ENCODE measurements at places on chromosomes 1 and 21.

DNA sequence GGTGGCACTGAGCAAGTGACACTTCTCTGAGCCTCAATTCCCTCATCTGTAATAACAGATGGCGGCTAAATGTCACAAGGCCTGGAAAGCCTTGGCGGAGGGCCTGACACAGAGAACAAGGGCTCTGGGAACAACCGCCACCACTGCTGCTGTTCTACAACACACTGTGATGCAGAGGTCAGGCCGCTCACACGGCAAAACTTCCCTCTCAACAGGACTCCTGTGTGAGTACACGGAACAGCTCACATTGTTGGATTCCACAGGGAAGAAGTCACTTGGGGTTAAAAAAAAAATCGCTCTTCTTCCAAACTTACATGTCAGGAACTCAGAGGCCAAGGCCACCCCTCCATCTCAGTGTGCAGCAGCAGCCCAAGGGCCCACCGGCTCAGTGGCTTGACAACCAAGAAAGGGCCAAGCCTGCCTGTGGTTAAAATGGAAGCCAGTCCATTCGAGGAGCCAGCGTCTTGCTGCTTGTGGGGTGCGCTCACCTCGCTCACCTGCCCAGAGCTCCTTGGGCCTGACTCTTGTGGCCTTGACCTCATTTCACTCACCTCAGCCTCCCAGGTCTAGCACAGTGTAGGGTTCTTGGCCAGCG lies 101.1 kb downstream of the RAVER2 start:
- no peak for DNase-seq

DNA sequence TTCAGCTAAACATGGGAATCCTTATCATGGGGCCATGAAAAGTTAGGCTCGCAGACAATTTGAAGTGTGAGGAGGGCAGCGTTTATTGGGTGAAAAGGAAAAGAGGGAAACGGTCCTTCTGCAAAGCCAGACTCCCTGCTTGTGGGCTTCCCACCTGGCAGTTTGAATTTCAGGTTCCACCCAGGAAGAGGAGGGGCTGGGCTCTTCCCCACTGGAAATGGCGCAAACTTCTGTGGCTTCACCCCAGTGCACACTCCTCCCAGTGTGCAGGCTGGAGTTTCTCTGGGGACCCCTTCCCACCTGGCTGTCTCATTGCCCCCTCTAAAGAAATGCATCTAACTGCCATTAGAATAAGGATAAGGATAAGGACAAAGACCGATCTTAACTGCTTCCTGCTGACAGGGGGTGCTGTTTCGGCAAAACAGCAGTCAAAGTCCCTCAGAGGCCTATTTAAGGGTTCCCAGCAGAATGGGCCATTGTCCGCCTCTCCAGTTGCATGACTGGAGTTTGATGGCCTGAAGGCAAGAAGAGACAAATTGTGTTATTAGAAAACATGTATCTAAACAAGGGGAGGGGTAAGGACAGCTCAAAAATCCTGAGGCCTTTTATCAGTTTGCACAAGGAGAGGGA lies 20.4 kb downstream of the AIM2 start:
- DNase-seq, result no peak

DNA sequence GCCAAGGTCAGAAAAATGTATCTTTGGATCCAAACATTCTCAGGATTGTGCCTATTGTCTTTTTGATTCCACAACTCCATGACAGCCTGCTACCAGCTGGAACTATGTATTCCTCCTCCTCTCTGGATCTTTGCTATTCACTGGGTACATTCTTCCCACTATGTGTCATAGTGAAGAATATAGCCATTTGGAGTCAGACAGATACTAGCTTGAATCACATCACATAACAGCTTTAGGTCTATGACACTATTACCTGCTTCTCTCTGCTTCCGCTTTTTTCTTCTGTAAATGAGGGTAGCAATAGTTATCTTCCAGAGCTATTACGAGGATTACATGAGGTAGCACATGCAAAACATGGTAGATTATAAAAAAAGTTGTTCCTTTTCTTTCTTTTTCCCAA lies 5.4 kb upstream of the EXO1 start:
- no peak for DNase-seq

DNA sequence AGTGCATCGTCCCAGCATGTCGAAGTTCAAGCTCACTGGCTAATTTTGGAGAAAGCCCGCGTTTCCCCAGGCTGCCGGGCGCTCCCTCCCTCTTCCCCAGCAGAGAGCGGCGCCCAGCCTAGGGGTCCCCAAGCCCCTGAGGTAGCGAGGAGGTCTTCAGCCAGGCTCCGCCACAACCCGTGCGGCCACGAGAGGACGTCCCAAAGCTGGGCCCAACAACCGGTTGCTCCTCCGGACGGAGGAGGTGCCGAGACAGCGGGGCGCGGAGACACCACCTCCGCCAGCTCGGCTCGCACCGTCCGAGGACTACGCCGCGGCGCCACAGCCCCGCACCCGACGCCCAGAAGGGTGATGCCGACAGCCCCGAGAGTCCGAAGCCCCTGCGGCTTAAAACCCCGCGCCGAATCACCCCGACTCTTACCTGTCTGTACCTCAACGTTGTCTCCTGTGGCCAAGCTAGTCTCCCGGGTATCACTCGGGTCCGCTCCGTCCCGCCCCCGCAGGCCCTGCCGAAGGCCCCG lies at the start of gene DENND2C:
Gene DENND2C (minus strand): TSS at position 488 of the 521 bp plus-strand sequence. CDS start 44,065 bp downstream, outside the sequence.
- no peak for DNase-seq

DNA sequence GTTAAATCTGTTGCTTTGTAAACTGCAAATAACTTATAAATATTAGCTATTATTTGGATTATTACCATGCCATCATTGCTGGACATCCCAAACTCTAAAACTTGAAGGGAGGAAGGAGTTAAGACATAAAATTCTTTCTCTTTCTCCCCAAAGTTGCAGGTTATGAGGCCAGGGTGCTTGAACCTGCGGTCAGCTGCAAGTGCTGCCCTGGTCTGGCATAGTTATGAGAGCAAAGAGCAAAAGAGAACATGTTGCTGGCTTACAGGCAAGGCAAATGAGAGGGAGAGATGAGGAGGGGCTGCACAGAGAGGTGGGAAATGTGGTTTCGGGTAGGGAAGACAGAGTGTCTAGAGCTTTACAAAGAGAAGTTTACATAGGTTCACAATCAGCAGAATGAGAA lies 30.8 kb downstream of the GADD45A start:
- DNase-seq, result no peak

DNA sequence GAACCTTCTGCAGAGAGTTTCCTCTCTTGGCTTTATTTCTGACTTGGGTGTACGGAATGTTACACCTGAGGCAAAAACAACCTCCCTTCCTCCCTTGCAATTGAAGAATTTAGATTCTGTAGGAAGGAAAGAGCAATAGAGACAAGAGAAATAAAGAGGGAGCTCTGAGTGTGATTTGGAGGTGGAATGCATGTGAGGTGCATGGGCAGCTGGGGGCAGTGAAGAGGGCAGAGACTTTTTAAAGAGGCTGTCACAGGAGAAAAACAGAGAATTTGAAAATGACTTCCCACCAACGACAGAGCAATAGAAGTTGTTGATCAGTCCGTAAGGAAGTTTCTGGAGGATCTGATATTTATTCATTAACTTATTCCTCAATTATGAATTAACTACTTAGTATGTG lies 172.0 kb upstream of the B3GALT2 start:
- no peak for DNase-seq

GRCh38 chr1:231986631-231987336 lies 360.2 kb downstream of the DISC1 start:
- no peak for DNase-seq

DNA sequence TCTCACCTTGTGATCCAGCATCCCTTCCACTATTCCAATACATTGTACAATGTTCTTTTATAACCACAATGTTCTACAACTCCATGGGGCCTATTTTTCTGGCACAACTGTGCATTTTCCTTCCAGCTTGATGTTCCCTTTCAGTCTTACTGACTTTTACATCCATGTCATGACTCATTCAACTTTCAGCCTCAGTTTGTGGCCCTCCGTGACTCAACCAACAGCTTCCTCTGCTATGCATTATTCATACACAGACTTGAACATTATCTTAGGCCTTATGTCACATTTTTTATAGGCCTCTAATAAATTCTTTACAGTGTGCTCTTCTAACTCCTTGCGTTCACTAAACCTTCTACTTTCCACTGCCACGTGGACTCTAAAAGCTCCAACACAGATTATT lies 119.4 kb upstream of the PRMT6 start:
- DNase-seq, result no peak

GRCh38 chr1:245742896-245743295 lies 588.1 kb downstream of the KIF26B start:
- DNase-seq, result no peak

GRCh38 chr1:72013161-72013560 lies 269.2 kb downstream of the NEGR1 start:
- DNase-seq, result no peak

DNA sequence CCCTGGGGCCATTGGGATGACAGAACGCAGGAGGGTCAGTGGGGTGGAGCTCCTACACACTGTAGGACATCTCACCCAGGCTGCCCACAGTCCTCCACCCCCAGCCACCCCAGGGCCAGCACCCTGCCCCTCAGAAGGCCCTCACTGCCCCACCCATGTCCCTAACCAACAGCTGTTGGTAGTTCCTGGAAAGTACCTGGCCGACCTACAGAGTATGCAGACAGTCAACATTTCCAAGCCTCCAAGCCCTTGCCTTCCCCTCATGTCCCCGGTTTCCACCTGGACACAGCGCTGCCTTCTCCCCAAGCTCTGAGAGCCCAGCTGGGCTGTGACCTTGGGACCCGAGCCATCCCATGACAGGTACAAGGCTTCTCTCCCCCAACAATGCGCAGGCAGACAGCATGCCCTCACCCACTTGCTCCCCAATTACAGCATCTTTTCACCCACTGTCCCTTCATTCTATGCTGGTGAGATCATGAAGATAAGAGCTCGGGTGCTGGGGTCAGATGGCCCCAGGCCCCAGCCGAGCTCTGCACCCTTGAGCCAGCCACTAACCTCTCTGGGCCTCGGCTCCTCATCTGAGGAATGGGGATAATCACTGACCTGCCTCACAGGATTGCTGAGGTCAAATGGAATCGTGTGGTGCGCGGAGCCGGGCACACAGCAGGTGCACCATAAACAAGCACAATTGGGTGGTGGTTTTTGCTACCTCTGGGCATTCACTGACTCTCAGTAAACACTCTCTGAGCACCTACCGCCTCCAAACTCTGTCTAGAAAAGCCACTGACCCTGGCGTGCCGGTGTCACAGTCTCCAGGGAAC lies 11.2 kb downstream of the LAPTM5 start:
- no peak for DNase-seq

- no peak for DNase-seq
These were observed 258.3 kb downstream of the OLFM3 start for GRCh38 chr1:101738475-101738874.

GRCh38 chr1:70093250-70093975 lies 112.0 kb downstream of the LRRC40 start:
- no peak for DNase-seq

DNA sequence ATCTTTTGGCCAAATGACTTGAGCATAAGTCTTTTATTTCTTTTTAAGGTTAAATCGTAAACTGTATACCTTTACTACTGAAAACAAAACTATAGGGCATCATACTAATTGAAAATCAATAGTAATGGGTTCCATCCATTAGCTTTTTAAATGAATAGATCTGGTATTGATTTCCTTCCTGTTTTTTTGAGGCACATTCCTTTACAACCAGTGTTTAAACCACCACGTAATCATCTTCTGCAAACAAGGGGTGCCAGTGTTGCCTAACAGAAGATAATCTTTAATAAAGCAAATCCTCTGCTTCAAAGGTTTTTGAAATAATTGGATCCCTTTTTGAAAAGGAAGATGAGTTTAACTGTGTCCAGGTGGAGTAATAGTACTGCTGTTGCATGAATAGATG lies 48.7 kb upstream of the ANGPTL1 start:
- DNase-seq, result no peak

DNA sequence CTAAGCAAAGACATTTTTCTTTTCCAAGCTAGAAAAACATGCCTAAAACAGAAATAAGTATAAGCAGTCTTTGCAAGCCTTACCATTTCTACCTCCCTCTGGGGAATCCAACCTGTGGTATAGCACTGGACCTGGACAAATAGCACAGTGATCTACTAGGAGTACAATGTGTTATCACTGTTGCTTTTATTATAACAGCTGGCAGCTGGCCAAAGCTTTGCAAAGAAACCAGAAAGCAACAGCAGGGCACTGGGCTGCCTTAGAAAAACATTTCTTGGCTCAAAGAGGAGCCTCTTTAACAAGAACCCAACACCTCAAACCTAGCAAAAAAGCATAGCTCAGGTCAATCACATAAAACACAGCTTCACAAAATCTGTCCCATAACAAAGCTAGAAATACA lies 294.5 kb upstream of the GREM2 start:
- no peak for DNase-seq

GRCh38 chr1:236502579-236502971 lies 21.2 kb upstream of the LGALS8 start:
- no peak for DNase-seq

- DNase-seq, result no peak
These were observed 100.1 kb upstream of the KIF26B start for GRCh38 chr1:245054507-245055270.
